T-helper 2 cell (primary cell): ENCODE measurements at places on chromosomes 12 and 14.

DNA sequence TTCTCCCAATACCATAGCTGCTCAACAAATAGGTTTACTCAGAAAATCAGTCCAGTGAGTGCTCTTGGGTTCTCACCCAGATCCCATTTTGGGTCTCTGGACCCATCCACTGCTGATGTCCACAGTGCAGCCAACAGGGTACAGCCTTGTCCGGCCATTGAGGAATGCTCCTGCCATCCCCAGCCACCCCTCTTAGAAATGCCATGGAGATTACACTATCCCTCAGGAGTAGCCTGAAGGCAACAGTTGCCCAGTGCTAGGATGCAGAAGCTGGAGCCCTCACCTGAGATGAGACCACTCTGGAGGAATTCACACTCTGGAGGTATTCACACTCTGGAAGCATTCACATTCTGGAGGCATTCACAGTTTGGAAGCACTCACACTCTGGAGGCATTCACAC, 958.8 kb upstream of the TMEM132C start:
- no peak for DNase-seq

- no peak for DNase-seq
Measured at GRCh38 chr14:74605531-74606223, 6.4 kb downstream of the LTBP2 start.

DNA sequence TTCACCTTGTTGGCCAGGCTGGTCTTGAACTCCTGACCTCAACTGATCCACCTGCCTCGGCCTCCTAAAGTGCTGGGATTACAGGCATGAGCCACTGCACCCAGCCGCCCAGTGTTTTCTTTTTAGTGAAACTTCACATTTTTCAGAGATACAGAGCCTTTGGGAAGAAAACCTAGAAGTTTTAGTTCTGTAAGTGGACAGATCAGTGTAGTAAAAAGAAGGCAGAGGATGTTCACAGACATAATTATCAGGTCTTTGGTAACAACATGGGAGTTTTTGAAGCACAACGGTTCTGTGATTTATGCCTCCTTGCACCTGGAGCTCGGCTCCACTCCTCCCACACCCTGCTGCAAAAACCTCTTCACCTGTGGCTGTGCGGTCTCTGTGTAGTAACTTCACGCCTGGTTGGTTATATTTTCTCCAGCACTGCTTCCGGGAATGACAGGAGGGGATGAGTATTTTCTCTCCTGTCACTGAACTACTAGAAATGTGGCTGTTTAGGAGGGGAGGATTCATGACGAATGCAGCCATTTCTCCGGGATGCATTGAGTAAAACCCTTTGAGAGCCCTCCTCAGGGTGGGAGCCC, 67.0 kb downstream of the ARF6 start:
- DNase-seq, result no peak

GRCh38 chr14:52069307-52070050, 620 bp upstream of the NID2 start:
- DNase-seq, result no peak

GRCh38 chr12:22038734-22039133, 7.3 kb upstream of the CMAS start:
- no peak for DNase-seq

DNA sequence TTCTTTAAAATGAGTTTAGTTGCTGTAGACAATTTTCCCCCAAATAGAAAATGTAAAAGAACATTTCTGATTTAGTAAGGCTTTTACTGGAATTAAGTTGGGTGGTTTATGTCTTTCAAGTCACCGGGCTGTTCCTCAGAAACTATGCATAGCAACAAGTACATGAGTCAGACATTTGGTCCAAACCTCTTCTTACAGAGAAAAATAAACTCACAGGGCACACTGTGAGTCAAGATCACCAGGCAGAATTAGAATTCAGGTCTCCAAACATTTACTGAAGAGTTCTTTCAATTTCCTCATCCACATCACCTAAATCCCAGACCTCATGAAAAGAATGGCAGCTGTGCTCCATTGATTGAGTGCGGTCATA, 476.1 kb upstream of the SOX5 start:
- no peak for DNase-seq

- no peak for DNase-seq
Measured at GRCh38 chr12:62438098-62438692, 28.4 kb upstream of the MON2 start.

- no peak for DNase-seq
Measured at GRCh38 chr14:73465823-73466532, 7.6 kb upstream of the NUMB start.

DNA sequence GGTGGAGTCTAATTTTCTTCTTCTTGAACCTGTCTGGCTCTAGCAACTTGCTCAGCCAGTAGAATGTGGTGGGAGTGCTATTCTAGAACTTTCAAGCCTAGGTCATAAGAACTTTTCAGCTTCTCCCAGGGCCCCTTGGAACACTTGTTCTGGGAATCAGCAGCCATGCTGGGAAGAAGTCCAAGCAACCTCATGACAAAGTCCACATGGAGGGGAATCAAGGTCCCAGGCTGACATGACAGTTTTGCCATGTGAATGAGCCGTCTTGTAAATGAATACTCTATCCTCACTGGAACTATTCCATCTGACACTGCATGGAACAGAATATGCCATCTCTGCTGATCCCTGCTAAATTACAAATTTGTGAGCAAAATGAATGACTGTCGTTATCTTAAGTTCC, 214.2 kb upstream of the TBX3 start:
- no peak for DNase-seq

GRCh38 chr12:116635487-116635886, 76.3 kb downstream of the MAP1LC3B2 start:
- DNase-seq, result no peak

DNA sequence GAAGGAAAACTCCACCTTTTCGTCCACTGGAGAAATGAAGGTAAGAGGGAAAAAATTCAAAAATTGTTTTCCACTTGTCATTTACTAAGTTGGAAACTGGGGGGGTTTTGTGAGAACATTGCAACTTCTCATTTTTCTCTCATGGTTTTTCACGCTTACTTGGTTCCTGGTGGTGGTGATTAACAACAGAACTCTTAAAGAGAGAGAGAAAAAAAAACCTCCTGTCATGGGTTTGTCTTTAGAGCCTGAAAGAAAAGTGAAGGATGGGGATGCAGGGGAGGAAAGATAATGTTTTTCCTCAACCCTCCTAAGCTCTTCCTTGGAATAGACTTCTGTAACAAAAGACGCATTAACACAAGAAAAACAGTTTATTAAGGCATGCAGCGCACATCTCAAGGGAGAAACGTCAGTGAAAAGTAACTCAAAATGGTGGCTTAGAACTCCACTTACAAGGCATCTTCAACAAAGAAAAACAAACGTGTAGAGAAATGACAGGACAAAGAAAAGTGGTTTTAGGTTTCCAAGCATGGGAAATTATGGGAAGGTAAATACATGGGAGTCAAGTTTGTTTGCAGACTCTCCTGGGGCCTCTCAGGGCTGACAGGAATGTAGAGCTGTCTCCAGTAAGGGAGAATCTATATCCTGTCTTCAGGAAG, 81.9 kb upstream of the ATF7IP start:
- no peak for DNase-seq

GRCh38 chr12:77256956-77257355, 191.6 kb upstream of the E2F7 start:
- no peak for DNase-seq

DNA sequence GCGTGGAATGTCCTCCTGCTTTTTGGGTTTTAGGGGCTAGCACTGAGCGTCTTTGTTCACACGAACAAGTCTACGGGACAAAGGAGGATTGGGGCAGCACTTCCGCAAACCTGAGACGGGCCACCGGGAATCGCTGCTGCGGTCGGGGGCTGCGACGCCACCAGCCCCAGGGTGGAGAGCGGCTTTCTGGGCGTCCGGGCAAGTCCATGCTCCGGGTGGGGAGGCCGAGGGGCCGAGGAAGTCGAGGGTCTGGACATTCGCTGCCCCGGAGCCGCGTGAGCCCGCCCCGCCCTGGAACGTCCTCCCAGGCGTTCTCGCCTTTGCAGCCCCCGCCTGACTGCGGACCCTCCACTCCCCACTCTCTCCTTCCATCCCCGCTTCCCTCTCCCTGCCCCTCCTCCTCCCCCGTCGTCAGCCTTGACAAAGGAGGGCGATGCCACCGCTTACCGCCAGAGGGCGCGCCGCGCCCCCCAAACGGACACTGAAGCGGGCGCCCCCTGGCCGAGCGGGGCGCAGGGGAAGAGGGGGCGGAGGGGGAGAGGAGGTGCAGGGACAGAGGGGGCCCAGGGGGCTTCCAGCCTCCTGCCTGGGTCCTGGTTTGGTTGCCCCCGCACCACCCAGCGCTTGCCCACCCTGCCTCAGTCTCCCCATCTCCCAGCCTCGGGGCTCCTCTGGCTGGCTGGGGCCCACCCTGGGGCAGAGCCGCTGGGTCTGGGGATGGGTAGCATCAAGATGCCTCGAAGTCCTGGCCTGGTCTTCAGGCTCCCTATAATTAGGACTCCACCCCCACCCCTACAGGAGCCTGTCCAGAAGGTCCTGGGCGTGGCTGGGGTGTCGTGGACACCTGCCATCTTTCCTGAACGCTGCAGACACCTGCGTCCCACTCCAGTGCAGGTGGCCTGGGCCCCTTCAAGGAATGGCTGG, 39.1 kb upstream of the INF2 start:
- DNase-seq, result peak; percentile 41

DNA sequence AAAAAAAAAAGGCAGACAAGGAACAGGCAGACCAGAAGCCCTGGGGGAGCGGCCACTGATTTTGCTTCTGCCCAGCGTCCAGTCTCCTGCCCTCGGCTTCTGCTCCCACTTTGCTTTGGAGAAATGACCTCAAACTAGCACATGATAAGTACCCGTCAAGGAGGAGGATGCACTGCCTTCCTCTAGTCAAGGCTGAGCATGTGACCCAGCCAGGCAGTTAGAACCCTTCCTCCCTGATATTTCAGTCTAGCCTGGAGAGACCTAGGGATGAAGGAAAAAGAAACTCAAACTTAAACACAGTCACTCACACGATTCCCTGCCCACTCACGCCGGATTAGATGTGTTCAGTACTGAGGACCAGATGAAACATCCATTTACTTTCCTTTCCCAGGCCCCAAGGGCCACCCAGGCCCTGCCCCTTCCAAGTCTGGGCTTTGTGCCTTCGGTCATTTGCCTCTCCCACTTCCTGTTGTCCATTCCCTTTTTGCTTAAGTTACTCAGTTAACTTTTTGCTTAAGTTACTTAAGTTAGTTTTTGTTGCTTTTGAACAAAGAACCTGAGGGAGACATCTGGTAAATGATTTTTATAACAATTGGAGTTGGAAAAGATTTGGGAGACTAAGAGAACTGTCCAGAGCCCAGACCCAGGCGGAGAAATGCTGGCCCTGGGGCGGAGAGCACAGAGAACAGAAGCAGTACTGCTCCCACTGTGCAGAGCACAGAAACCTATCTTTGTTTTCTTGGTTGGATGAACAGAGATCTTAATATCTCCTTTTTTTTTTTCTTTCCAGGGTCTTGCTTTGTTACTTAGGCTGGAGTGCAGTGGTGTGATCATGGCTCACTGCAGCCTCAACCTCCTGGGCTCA, 23.0 kb upstream of the TTC7B start:
- DNase-seq, result no peak

DNA sequence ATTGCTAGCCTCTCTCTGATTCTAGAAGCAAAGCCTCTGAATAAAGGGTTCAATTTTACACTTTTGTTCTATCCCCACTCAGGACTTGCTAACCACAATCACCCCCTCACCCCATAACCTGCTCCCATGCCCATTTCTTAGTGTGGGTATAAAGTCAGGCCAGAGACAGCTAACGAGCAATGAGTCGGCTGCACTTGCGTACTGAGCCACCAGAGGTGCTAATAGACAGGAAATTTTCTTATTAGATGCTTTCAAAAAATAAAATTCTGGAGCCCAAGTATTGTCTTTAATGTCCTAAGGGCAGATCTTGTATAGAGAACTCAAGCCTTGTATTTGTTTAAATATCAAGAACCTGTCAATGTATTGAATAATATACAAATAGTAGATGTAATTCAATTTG, 256.9 kb downstream of the SYT1 start:
- DNase-seq, result no peak

DNA sequence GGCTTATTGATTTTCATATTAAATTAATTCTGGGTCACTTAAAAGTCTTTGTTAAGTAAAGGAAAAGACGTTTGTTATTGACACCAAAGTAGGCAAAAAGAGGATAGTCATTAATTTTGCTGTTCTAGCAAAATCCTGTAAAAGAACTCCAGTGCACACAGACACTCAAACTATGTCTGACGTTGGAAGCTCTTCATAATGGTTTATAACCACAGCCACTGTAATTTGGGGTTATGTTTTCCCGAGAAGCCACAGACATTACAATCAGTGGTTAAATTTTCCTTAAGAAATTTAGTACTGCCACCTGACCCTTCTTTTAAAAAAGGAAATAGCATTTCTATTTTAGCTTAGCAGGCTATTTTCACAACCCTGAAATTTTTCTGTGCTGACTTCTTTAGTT, 267.5 kb downstream of the CCDC91 start:
- DNase-seq, result no peak
